Common myeloid progenitor, CD34-positive (primary cell): ENCODE measurements at places on chromosomes 12 and 14.

- DNase-seq = no peak
Measured at GRCh38 chr12:127785986-127786590, 480.9 kb upstream of the TMEM132C start.

- DNase-seq = no peak
Measured at GRCh38 chr14:39847194-39847593, 415.0 kb upstream of the FBXO33 start.

- no peak for DNase-seq
Measured at GRCh38 chr12:10708862-10709261, 14.3 kb downstream of the YBX3 start.

DNA sequence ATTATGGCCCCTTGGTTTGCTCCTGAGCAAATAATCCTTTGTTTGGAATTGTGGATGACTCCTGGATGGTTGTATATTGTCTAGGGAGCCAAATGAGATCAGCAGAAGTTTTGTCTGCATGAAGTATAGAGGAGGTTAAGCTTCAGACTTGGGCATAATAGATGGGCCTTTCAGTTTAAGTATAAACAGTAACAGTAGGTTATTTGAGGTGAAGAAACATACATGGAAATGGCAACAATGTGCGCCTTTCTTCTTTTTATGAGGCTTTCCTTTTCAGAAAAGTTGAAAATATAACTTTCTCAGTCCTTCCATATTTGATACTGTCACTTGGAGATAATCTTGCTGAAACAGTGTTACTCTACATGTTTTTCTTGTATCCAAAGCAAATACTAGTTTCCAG, 63.7 kb upstream of the PPP1R12A start:
- DNase-seq = no peak

- DNase-seq = no peak
Measured at GRCh38 chr14:99181804-99182520, 90.0 kb downstream of the BCL11B start.

DNA sequence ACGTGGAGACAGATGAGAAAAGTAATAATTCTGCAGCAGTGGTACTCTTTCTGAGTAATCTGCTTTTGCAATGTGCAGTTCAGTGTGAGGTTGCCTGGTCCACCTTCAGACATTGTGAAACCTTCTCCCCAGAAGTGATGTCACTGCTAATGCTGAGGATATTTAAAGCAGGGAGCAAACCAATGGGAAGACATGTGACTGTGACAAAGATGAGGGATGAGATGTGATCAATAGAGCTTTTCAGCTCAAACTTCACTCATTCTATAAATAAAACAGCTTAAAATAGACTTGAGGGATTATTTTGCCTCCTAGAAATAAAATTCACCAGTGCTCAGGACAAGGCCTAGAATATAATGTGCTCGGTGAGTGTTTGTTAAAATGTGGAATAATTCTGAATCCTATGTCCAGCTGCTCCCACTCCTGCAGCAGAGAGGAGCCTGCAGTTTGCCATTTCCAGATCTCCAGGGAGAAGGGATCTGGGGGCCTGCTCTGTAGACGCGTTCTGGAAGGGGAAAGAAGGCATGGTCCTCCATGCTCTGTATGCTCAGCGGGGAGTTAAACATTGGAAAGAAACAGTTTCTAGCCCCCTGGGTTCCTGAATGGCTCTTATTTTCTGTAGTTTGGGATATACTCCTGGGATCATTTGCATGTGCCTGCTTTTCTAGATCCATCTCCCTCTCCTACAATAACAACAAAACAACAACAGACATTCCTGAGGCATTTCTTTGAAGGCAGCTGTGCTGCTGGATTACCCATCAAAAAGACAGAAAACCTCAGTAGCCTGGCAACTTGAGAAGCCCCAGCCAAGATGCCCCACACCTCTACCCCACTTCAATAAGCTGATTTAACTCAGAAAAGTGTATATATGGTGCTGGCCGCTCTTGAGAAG, 8.9 kb downstream of the SLC7A8 start:
- no peak for DNase-seq
